Mammary epithelial cell (primary cell): ENCODE measurements at places on chromosomes 1 and 21. TPM values are rescaled to one million over a fixed set of nuclear protein-coding genes. Genes with fewer than 3 reads are reported as not detected.

Gene OR2T29
- not detected for polyA plus RNA-seq

Gene FCRL4
- polyA plus RNA-seq: not detected

Gene SLC6A9
- 12.9 TPM for polyA plus RNA-seq

Gene DDAH1
- polyA plus RNA-seq: 7.6 TPM

Gene ATP6V1G3
- not detected for polyA plus RNA-seq

Gene PTGS2
- polyA plus RNA-seq: 13.5 TPM

Gene TARBP1
- 17.8 TPM for polyA plus RNA-seq

Gene SLC1A7
- not detected for polyA plus RNA-seq

Gene LIPI
- polyA plus RNA-seq: not detected

Gene PRKAA2
- 0.03 TPM for polyA plus RNA-seq

Gene C1QB
- not detected for polyA plus RNA-seq

Gene TNFRSF4
- polyA plus RNA-seq: not detected

Gene TRPM2
- 16.6 TPM for polyA plus RNA-seq

Gene PTGER3
- not detected for polyA plus RNA-seq

Gene LENEP
- polyA plus RNA-seq: 0.16 TPM

Gene IL19
- not detected for polyA plus RNA-seq

Gene LCE2C
- polyA plus RNA-seq: not detected

Gene OR2L8
- polyA plus RNA-seq: not detected

Gene MYOM3
- polyA plus RNA-seq: 0.19 TPM

Gene NLRP3
- polyA plus RNA-seq: 0.05 TPM

Gene SLAMF8
- not detected for polyA plus RNA-seq
